Activated naive CD4-positive, alpha-beta T cell treated with anti-CD3 and anti-CD28 coated beads for 36 hours (primary cell): ENCODE measurements at places on chromosomes 5 and 9. TPM values are rescaled to one million over a fixed set of nuclear protein-coding genes. Genes with fewer than 3 reads are reported as not detected.

The SLIT3 gene
- total RNA-seq, result 0.43 TPM

GRCh38 chr9:130333041-130333711, 67.6 kb downstream of the HMCN2 start:
- no peak for DNase-seq

DNA sequence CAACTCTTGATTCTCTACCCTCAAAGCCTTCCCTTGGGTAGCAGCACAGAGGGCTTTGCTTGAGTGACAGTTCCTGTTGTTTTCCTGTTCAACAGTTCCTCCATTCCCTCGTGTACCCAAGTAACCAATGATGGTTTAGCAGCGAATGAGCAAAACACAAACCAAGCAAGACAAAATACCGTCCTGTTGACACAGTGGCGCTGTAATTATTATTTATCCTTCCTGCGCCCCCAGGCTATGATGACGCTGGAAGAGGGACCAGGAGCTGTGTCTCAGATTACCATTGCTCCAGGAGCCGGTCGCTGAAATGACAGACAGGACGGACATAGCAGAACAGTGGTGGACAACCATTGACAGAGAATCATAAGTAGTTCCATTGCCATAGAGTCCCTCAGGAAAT, 154.8 kb downstream of the GADD45G start:
- DNase-seq, result no peak

- peak; percentile 21 for DNase-seq
Measured at GRCh38 chr5:149037817-149038216, 25.0 kb downstream of the SH3TC2 start.
